ENCODE measurements at places on chromosomes 6 and 20.
A peak's percentile ranks its signal among the peaks of the same experiment; 100 is the strongest.

GRCh38 chr6:47064274-47064673 is 22.1 kb upstream of the ADGRF1 start:
- DNase-seq, result no peak

DNA sequence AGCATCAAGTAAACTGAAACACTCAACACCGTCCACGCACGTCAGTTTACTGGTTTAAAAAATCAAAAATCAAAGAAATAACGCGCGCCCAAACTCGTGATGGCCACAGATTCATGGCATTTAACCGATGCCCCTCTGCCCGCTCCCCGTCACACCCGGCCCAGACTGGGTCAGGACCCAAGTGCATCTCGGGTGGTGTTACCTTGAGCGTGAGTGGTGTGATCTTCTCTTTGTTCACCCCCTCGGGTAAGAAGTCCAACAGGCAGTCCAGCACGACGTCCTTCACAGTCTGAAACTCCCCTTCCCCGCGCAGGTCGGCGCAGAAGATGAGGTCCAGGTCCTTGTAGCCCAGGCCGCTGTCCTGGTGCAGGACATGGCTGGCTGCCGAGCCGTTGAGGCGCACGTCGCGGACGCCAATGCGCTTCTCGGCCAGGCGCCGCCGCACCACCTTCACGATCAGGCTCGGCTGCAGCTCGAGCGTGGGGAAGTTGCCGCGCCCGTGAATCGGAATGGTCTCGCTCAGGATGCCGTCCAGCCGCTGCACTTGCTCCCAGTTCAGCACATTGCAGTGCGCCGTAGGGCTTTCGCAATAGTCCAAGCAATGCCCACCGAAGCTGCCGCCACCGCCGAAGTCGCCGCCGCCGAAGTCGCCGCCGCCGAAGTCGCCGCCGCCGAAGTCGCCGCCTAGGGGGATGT is 945 bp downstream of the TENT5A start:
- peak; percentile 31 for DNase-seq

- DNase-seq, result no peak
Measured at GRCh38 chr20:38815446-38815845, 9.9 kb downstream of the PPP1R16B start.

GRCh38 chr20:48630342-48631075 is 197.3 kb downstream of the PREX1 start:
- DNase-seq, result no peak
